Right ventricle myocardium inferior (tissue), 1 donor: ENCODE measurements at places on chromosomes 13 and 19.

GRCh38 chr13:40236566-40237168 lies 429.8 kb downstream of the FOXO1 start:
- DNase-seq = no peak

- peak; percentile 51 for DNase-seq
Observed at GRCh38 chr19:3969435-3970312, 1.2 kb downstream of the DAPK3 start.

GRCh38 chr19:2577722-2578335 lies 101.9 kb downstream of the GADD45B start:
- DNase-seq = no peak

DNA sequence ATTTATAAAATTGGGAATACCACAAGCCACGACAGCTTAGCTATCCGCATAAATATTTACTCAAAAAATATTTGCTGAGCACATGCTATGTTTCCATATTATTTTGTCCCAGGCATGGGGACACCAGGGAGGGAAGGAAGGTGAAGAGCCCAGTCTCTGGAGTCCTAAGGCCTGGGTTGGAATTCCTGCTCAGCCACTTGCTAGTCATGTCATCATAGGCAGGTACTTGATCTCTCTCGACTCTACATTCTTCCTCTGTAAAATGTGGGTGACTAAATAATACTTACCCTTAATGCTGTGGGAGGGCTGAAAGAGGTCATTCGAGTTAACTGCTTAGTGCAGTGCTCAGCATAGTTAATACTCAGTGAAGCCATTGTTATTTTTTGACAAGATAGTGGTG lies 4.3 kb upstream of the RNASEH2B start:
- no peak for DNase-seq

DNA sequence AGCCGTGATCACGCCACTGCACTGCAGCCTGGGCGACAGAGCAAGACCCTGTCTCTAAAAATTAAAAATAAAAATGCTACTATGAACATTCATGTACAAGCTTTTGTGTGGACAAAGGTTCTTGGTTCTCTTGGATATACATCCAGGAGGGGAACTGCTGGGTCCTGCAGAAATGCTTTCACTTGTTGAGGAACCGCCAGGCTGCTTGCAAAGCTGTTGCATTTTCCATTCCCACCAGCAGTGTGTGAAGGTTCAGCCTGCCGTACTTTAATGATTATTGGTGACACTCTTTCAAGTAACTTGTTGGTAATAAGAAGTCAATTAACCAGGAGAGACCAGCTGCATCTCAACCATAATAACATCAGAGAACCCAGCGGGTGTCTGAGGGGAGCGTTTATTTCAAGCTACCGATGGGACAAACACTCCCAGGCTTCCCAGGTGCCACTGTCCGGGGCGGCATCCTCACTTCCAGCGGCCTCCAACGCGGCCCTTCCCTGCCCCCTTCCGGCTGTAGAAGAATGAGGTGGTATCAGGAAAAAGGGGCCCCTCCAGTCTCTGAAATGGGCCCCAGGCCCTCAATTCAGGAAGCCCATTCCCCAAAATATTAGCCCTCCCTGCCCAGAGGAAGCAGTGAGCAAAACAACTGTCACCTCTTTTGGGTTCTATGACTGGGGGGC lies 15.2 kb upstream of the PPP1R12C start:
- peak; percentile 37 for DNase-seq

GRCh38 chr19:6730153-6730804 lies 7.1 kb downstream of the GPR108 start:
- DNase-seq = peak; percentile 73

DNA sequence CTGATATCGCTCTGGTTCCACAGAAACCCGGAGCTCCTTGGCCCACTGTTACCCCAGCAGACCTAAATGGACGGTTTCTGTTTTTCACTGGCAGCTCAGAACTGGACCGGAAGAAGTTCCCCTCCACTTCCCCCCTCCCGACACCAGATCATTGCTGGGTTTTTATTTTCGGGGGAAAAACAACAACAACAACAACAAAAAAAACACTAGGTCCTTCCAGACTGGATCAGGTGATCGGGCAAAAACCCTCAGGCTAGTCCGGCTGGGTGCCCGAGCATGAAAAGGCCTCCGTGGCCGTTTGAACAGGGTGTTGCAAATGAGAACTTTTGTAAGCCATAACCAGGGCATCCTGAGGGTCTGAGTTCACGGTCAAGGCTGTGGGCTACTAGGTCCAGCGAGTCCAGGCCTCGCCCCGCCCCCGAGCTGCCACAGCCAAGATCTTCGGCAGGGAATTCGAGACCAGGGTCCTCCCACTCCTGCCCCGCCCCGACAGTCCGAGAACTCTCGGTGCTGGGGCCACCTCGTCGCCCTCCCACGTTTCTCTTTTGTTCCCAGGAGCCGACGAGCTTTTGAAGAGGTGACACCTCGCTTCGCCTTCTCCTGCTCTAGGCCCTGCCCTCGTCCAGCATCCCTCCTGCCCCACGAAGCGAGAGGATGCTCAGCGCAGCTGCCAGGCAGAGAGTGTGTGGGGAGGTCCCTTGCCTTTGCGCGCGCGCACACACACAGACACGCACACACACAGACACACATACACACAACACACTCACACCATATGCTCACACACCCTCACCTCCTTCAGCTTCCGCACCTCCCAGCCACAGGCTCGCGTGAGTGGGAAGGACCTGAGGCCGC lies 8.8 kb downstream of the ZIC2 start:
- DNase-seq = no peak

DNA sequence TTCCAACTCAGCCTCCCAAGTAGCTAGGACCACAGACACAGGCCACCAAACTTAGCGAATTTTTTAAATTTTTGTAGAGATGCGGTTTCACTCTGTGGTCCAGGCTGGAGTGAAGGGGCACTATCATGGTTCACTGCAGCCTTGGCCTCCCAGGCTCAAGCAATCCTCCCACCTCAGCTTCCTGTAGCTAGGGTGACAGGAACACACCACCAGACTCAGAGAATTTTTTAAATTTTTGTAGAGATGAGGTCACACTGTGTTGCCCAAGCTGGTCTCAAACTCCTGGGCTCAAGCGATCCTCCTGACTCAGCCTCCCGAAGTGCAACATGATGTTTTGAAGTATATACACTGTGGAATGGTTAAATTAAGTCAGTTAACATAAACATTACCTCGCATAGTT lies 263.6 kb downstream of the OXGR1 start:
- DNase-seq = no peak

DNA sequence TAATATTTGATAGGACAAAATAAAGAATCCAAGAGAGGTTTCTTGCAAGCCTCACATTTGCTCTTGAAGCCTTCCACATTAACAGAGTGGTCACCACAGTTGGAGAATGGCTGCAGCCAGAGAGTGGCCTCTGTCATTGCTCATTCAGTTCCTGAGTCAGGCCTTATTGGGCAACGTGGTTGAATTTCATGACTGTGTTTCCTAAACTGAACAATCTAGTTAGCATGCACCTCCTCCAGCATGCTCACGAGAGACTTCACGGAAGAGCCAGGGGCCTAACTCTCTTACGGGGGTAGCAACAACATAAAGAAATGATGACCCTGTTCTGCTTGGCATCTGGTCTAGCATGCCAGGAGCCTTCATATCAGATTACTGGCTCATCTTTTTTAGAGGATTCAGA lies 9.6 kb upstream of the UBL3 start:
- DNase-seq = no peak

DNA sequence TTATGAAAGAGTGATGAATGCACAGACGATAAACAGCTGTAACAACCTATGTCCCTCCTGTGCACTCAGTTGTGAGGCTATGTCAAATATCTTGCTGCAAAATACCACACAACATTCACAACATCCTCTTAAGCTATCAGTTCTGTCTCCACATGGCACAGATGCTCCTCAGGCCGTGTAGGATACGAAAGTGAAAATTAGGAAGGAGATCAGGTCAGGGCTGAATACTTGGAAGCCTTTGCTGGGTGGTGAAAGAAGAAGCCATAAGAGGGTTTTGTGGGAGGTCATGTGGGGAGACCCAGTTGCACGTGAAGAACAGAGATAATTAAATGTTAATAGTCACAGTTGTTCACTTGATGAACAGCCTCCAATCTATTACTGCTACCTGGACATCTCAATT lies 58.9 kb downstream of the RXFP2 start:
- DNase-seq = no peak

DNA sequence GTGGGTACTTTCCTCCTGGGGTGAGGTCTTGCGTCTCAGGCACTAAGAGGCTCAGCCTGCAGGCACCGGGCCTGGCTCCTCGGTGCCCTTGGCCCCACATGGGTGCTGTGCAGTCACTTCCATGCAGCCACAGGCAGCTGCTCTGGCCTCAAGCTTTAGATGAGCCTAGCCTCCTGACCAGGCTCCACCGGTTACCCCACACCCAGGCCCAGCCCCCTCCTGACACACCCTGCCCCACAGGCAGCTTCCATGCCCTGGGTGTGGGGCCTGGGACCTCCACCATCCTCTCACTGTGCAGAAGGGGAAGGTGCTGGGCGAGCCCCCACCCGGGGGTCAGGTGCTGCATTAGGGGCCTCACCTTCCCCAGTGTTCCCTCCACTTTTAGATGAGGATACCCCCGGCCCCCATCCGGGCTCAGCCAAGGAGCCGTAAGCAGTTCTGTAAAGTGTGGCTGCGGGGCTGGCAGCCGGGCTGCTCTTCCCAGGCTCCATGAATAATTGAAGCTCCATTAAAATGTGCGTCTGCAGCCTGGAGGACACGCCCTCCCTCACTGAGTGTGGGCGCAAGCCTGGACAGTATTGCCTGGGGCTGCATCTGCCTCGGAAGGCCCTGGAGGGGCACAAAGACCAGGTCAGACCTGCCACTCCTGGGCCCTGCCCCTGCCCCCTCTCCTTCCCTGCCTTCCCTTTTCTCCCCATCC lies 72.5 kb upstream of the KCTD15 start:
- no peak for DNase-seq

DNA sequence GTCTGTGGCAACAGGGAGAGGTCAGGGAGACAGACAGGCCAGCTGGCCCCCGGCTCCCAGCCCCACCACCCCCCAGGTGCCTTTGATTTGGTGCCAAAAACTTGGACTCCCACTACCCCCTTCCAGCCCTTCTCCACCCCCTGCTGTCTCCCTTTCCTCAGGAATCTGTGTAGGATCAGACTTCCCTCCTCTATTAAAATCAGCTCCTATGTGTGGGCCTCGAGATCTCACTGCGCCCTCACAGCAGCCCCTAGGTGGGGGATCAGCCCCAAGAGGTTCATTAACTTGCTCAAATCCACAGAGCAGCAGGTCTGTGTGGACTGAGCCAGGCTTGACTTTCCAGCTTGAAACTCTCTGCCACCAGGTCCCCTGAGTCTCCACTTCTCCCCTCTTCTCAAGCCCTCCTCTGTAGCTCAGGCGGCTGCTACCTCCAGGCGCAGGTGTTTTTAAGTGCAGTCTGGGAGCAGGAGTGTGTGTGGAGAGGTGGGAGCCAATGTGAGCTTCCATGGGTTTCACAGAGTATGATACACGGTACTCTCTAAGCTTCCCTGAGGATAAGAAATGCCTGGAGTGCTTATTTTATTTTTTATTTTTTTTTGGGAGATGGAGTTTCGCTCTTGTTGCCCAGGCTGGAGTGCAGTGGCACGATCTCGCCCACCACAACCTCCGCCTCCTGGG lies 1.7 kb downstream of the GAPDHS start:
- DNase-seq = no peak

- DNase-seq = no peak
Observed at GRCh38 chr19:33171916-33172359, 22.2 kb upstream of the LRP3 start.

DNA sequence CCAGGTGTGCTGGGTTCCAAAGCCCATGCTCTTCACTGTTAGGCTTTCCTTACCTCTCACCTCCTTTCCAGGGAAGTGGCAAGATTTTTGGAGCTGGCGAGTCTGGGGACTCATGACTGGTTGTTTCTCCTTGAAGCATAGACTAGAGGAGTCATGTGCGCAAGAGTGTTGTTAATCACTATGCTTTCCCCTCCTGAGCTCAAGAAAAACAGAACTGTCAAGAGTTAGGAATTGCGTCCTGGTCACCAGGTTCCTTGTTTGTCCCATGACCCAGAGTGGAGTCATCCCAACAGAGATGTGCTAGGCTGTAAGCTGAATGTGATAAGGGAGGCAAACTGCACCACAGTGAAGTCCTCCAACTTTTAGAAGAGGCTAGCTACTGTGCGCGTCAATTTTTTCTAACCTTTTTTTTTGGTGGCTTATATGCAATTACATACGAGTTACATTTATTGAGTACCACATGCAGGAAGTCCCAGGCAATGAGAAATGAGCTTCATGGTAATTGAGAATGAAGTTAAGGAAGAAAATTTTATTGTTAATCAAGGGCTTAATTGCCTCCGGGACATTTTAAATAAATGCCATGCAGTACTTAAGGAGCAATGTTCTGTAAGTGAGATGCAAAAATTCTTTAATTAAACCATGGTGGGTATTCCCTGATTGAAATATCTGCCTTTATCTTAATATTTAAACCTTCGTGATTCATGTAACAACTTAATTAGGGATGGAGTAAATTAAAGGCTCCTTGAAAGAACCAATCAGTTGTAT lies 233.9 kb downstream of the ZIC5 start:
- no peak for DNase-seq

DNA sequence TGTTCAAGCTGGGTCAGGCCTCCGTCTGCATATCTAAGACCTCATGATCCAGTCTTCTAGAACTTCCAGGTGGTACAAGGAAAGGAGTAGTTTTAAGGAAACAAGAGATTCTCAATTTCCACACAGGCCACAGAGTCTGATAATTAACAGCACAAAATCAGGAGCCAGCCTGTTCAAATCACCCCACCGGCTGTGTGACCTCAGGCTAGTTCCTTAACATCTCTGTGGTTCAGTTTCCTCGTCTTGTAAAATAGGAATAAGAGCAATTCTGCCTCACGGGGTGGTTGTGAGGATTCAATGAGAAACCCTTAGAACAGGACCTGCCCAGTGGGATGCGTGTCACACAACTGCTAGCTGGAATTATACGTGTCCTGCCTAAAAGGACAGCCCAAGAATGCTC lies 25.6 kb downstream of the FCGBP start:
- DNase-seq = no peak

GRCh38 chr13:111177921-111178320 lies 62.8 kb downstream of the ARHGEF7 start:
- DNase-seq = no peak

DNA sequence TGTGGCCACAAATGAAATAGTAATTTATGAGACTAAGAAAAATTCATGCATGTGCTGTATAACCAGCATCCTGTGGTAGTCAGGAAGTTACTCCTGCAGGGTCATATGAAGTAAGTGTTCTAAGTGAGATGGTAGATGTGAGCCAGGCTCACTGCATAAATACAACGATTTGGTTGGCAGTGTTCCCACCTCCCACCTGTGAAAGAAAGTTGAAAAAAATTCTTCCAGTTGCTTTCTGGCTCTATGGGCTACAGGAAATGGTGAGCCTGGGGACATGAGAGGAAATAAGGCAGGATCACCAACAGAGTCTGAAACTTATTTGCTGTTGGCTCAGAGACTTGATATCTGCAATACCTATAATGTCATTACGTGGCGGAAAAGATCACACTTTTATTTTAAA lies 301.7 kb upstream of the SPRY2 start:
- no peak for DNase-seq
